Immature natural killer cell (primary cell): ENCODE measurements at places on chromosomes 1 and 21. TPM values are rescaled to one million over a fixed set of nuclear protein-coding genes. Genes with fewer than 3 reads are reported as not detected.

Gene CD1E
- 3.3 TPM for polyA plus RNA-seq

- no peak overlapping the region for H3K4me3 ChIP-seq
- no peak for DNase-seq
- no peaks in the 10 kb centered on the region for H3K4me1 ChIP-seq
- peaks cover 4% of the 10 kb centered on the region for H3K27me3 ChIP-seq
- H3K27ac ChIP-seq: no peak overlapping the region
These were observed 158.1 kb upstream of the ARHGEF16 start for GRCh38 chr1:3296326-3296725.

DNA sequence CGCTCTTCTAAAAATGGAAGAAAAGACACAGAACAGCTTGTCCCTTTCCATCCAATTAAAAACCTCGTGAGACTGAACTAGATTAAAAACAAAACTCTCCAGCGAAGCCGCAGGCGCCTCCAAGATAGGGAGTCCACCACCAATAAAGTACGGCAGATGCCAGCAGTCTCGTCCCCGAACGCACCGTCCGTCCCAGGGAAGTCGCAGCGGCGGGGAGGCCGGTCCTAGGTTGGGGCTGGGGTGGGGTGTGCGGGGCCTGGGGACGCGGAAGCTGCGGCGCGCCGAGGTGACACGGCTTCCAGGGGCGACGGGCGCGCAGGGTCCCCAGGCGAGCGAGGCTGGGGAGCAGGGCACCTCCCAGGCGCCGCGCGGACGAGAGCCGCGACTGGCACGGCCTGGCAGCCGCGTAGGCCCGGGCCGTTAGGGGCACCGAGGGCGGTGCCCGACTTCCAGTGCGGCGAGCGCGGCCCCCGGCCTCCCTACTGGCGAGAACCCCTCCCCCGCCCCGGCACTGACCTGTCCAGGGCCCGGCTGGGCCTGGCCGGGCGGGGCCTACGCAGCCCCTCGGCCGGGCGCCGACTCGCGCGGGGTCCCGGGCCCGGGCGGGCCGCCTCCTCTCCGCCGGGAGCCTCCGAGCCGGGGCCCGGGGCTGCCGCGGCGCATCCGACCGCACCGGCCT is 28.3 kb upstream of the A3GALT2 start:
- peaks cover 43% of the 10 kb centered on the region for H3K4me1 ChIP-seq
- peak overlapping the region; percentile 77 for H3K27ac ChIP-seq
- DNase-seq: peak; percentile 44
- H3K36me3 ChIP-seq: no peaks in the 10 kb centered on the region
- peak overlapping the region; percentile 82 for H3K4me3 ChIP-seq
- H3K27me3 ChIP-seq: peaks cover 2% of the 10 kb centered on the region

GRCh38 chr1:103108376-103109150 is at the start of gene COL11A1:
COL11A1 (minus strand) TSS chr1:103108522; CDS start chr1:103108178, 344 bp downstream.
- no peak within 1 kb of the TSS for H3K27ac ChIP-seq
- H3K27me3 ChIP-seq: peaks cover 8% of the 10 kb centered on the region
- DNase-seq: no peak
- peaks cover 17% of the 10 kb centered on the region for H3K4me1 ChIP-seq
- H3K4me3 ChIP-seq: no peak within 1 kb of the TSS

DNA sequence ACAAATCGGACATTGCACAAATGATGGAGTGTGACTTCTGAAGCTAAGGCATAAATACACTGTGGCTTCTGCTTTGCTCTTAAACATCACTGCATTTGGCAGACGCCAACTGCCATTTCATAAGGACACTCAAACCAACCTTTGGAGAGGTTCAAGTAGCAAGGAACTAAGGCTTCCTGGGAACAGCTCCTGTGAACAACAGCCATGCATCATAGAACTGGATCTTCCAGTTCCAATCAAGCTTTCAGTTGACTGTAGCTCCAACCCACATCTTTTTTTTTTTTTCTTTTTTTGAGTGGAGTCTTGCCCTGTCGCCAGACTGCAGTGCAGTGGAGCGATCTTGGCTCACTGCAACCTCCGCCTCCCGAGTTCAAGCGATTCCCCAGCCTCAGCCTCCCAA is 10.7 kb upstream of the HUNK start:
- no peak overlapping the region for H3K27ac ChIP-seq
- DNase-seq: no peak
- peaks cover 3% of the 10 kb centered on the region for H3K27me3 ChIP-seq
- H3K4me1 ChIP-seq: no peaks in the 10 kb centered on the region

- peaks cover 15% of the 10 kb centered on the region for H3K4me1 ChIP-seq
- no peak overlapping the region for H3K4me3 ChIP-seq
- no peaks in the 10 kb centered on the region for H3K36me3 ChIP-seq
- no peaks in the 10 kb centered on the region for H3K27me3 ChIP-seq
- H3K27ac ChIP-seq: no peak overlapping the region
- no peak for DNase-seq
These were observed 6.0 kb upstream of the CAPN2 start for GRCh38 chr1:223706077-223706973.

- H3K27me3 ChIP-seq: no peaks in the 10 kb centered on the region
- no peaks in the 10 kb centered on the region for H3K36me3 ChIP-seq
- H3K27ac ChIP-seq: no peak overlapping the region
- no peak overlapping the region for H3K4me3 ChIP-seq
- no peaks in the 10 kb centered on the region for H3K4me1 ChIP-seq
These were observed 94.9 kb upstream of the KIF26B start for GRCh38 chr1:245059806-245060424.

DNA sequence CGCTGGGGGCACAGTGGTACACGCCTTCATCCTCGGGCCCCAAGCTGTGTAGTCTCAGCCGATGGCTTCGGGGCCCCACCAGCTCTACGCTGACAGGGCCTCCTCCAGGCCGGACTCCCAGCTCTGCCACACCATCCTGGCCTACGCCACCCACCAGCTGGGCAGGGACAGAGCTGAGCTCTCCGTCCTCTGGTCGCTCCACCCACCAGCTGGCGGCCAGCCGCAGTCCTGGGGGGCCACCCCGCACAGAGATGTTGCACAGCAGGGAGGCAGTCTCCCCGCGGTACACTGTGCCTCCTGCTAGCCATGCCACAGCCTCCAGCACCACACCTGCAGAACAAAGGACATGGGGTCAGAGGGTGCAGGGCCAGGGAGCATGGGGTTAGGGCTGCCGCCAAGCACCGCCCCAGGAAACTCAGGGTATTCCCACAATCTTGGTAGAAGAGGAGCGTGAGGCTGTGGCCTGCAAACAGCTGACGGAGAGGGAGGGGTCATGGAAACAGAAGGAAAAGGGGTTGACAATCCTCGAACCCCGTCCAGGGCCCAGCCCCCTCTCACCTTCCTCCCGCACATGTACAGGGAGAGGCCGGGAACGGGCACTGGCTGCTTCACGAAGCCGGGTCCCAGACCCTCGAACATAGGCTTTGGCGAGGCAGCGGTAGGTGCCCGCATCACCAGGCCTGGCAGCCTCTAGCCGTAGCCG is 5.9 kb downstream of the IGSF8 start:
- peaks cover 3% of the 10 kb centered on the region for H3K27me3 ChIP-seq
- DNase-seq: no peak
- peaks cover 18% of the 10 kb centered on the region for H3K4me1 ChIP-seq
- H3K36me3 ChIP-seq: peaks cover 9% of the 10 kb centered on the region
- H3K4me3 ChIP-seq: no peak overlapping the region

DNA sequence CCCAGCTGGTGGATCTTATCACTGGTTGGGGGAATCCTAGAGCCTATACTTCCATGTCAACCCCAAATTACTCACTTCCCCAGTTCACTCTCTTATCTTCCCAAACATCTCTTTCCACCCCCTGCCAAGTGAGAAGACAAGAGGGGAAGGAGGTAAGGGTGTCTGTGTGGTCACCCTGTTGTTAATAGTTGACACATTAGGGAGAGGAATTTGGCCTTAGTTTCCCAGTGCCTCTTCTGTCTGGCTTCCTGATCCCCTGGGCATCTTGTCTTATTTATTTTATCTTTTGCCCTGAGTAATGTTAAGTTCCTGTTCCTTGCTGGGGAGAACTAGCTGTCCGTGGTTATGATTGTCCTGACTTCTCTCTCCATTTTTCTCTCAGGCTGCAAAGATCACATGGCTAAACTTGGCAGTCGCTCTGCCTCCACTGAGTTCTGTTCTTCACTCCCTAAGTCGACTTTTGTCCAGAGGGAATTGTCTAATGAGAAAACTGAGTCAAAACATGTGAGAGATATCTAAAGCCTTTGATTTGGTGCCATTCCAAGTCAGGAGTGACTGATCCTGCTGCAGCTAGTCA is 157.1 kb upstream of the SYT6 start:
- H3K36me3 ChIP-seq: peaks cover 10% of the 10 kb centered on the region
- no peak overlapping the region for H3K4me3 ChIP-seq
- DNase-seq: no peak
- H3K4me1 ChIP-seq: peaks cover 25% of the 10 kb centered on the region
- peak overlapping the region; percentile 58 for H3K27ac ChIP-seq
- H3K27me3 ChIP-seq: peaks cover 3% of the 10 kb centered on the region

GRCh38 chr21:42892582-42892930 is 553 bp upstream of the NDUFV3 start:
- H3K4me3 ChIP-seq: peak overlapping the region; percentile 89
- no peak for DNase-seq
- H3K27me3 ChIP-seq: peaks cover 4% of the 10 kb centered on the region
- no peaks in the 10 kb centered on the region for H3K36me3 ChIP-seq

Gene UBE2U
- polyA plus RNA-seq: not detected

- no peak overlapping the region for H3K4me3 ChIP-seq
- peaks cover 6% of the 10 kb centered on the region for H3K36me3 ChIP-seq
- no peak for DNase-seq
These were observed 164.0 kb downstream of the NEK7 start for GRCh38 chr1:198320759-198321158.

DNA sequence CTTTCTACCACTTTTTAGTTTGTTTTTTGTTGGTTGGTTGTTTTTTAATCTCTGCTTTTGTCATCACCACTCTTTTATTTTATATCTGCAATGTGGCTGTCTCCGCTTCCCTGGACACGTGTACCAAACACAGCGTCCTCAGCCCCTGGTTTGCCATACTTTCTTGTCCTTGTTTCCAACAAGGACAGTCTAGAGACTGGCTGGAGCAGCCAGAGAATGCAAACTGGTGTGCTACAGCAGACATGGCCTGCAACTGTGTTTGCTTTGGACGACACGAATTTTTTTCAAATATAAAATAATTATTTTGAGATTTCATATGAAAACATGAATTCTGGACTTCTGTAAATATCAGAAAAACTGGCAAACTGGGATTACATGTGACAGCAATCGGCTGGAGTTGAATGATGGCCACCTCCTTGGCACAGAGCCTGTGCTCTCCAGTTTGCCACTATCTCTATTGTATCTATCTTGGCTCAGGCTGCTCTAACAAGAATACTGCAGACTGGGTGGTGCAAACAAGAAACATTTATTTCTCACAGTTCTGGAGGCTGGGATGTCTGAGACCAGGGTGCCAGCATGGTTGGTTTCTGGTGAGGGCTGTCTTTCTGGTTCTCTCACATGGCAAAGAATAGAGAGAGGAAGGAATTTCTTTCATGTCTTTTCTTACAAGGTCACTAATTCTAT is 34.6 kb upstream of the POU2F1 start:
- no peak overlapping the region for H3K4me3 ChIP-seq
- no peak for DNase-seq
- H3K27ac ChIP-seq: no peak overlapping the region
- no peaks in the 10 kb centered on the region for H3K36me3 ChIP-seq
- peaks cover 3% of the 10 kb centered on the region for H3K27me3 ChIP-seq

DNA sequence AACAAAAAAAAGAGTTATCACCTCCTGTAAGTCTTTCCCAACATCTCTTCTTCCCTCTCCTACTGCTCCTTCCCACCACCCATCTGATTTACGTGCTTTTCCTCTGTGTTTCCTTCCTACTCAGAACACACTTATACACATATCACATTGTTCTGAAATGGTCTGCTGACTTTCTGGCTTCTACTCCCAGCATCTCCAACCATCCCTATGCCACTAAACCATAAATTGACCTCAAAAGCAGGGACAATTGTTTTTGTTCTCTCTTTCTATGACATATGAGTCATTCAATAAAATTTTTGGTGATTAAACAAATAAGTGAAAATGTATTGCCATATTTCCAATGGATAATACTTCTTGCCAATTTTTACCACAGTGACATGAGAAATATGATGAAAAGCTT is 8.2 kb downstream of the GOLPH3L start:
- peaks cover 5% of the 10 kb centered on the region for H3K36me3 ChIP-seq
- no peaks in the 10 kb centered on the region for H3K27me3 ChIP-seq
- no peak overlapping the region for H3K4me3 ChIP-seq
- no peak for DNase-seq
- H3K27ac ChIP-seq: no peak overlapping the region

- peaks cover 9% of the 10 kb centered on the region for H3K27me3 ChIP-seq
- peak overlapping the region; percentile 77 for H3K4me3 ChIP-seq
- no peak for DNase-seq
- peaks cover 25% of the 10 kb centered on the region for H3K4me1 ChIP-seq
- peaks cover 3% of the 10 kb centered on the region for H3K36me3 ChIP-seq
These were observed 1.6 kb downstream of the PHF13 start for GRCh38 chr1:6614929-6615785.

Gene ZSCAN20
- polyA plus RNA-seq: 0.68 TPM

Gene MCOLN2
- 3.8 TPM for polyA plus RNA-seq

GRCh38 chr1:11227106-11228077 is 35.0 kb downstream of the MTOR start:
- H3K27ac ChIP-seq: peak overlapping the region; percentile 57
- peaks cover 6% of the 10 kb centered on the region for H3K4me1 ChIP-seq
- H3K27me3 ChIP-seq: no peaks in the 10 kb centered on the region

GRCh38 chr1:78045926-78046778 is at the start of gene GIPC2:
GIPC2 (plus strand) TSS chr1:78045966; CDS start chr1:78046095, 129 bp downstream.
- H3K4me1 ChIP-seq: peaks cover 12% of the 10 kb centered on the region
- peak within 1 kb of the TSS; percentile 73 for H3K4me3 ChIP-seq
- peaks cover 37% of the 10 kb centered on the region for H3K27me3 ChIP-seq
- DNase-seq: no peak
- H3K36me3 ChIP-seq: no peaks in the 10 kb centered on the region

GRCh38 chr1:156766298-156767100 is 836 bp upstream of the PRCC start:
- no peaks in the 10 kb centered on the region for H3K36me3 ChIP-seq
- DNase-seq: no peak
- peaks cover 28% of the 10 kb centered on the region for H3K4me1 ChIP-seq
- no peak overlapping the region for H3K4me3 ChIP-seq

Gene S100A8
- 43.5 TPM for polyA plus RNA-seq

Gene VTCN1
- polyA plus RNA-seq: not detected

GRCh38 chr1:19643121-19643520 is 990 bp upstream of the NBL1 start:
- H3K27me3 ChIP-seq: peaks cover 32% of the 10 kb centered on the region
- H3K36me3 ChIP-seq: no peaks in the 10 kb centered on the region
- H3K4me3 ChIP-seq: peak overlapping the region; percentile 77
- no peak for DNase-seq
- peaks cover 20% of the 10 kb centered on the region for H3K4me1 ChIP-seq
